ENCODE measurements at places on chromosomes 11 and 22.
A peak's percentile ranks its signal among the peaks of the same experiment; 100 is the strongest.

DNA sequence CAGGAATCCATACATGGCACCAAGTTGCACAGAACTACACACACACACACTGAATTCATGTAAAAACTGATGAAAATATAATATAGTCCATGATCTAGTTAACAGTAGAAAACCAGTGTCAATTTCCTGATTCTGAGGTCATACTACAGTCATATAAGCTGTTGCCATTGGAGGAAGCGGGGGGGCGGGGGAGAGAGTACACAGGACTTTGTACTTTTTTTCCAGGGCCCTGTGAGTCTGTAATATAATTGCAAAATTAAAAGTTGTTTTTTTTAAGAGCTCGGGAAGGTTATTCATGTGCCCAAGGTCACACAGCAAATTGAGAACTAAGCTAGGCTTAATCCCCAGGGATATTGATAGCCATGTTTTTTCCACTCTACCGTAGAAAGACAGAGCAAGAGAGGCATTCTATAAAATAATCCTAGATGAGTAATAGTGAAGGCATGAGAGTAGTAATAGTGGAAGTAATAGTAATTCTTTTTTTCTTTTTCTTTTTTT is 312.3 kb downstream of the MN1 start:
- DNase-seq: no peak

GRCh38 chr11:34323601-34324000 is 34.2 kb downstream of the ABTB2 start:
- DNase-seq: no peak

- DNase-seq: no peak
Observed at GRCh38 chr11:100841711-100842407, 154.8 kb downstream of the ARHGAP42 start.

DNA sequence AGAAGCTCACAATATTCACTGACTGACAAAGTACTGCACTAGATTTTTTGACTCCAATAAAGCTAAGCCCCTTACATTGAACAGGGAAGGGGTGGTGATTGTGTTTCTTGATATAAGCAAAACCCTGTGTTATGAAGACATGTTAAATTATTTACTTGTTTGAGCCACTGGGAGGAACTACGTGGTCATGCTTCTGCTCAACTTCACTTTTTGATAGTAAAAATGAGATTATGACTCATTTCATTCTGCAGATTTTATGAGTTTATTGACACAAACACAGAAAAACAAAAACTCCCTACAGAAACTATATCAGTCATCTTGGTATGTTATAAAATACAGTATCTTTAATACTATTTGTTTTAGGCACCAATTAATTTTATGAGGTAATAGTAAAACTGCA is 124.7 kb downstream of the CADM1 start:
- no peak for DNase-seq

DNA sequence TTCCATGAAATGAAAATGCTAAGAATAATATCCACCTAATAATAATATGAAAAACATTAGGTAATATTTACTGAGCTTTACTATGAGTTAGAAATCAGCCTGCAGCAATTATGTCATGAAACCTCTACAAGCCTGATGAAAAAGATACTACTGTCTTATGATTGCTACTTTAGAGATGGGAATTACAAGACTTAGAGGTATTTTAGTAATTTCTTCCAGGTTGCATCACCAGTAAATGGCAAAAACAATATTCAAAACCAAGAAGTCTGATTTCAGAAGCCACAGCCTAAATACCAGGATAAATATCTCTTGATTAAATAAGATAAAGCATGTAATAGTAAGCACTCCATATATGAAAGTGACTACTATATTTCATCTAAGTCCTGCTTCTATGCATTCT is 13.8 kb downstream of the OR5B21 start:
- DNase-seq: no peak

DNA sequence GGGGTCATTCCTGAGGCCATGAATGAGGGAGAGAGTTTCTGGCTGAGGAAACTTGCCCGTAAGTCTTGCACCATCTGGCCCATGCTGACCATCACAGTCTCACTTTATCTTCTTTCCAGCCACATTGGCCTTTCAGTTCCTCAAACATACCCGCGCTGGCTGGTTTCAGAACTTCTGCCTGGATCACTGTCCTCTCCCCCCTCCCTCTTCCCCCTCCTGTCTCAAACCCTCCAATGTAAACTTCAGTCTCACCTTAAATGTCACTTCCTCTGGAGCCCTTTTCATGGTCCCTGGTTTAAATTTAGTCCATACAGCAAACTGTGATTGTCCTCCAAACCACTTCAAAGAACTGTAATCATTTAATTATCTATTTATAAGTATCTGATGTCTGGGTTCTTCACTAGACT is 3.7 kb upstream of the TMEM109 start:
- DNase-seq: no peak

DNA sequence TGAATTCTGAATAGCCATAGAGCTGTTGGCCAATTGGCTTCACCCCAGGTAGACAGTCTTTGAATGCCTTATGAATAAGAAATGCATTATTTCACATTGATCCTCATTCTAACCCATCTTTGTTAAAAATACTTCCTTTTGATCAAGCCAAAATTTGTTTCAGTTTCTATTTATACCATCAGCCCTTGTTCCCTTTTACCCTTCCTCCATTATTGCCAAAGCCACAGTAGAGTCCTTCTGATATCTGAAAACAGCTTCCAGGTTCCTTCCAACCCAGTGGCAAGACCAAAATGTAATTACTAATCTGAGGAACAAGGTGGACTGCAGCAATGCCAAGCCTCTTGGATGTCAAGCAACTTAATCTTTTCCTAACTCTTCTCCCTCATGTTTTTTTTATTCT is 458.8 kb downstream of the BUD13 start:
- no peak for DNase-seq

DNA sequence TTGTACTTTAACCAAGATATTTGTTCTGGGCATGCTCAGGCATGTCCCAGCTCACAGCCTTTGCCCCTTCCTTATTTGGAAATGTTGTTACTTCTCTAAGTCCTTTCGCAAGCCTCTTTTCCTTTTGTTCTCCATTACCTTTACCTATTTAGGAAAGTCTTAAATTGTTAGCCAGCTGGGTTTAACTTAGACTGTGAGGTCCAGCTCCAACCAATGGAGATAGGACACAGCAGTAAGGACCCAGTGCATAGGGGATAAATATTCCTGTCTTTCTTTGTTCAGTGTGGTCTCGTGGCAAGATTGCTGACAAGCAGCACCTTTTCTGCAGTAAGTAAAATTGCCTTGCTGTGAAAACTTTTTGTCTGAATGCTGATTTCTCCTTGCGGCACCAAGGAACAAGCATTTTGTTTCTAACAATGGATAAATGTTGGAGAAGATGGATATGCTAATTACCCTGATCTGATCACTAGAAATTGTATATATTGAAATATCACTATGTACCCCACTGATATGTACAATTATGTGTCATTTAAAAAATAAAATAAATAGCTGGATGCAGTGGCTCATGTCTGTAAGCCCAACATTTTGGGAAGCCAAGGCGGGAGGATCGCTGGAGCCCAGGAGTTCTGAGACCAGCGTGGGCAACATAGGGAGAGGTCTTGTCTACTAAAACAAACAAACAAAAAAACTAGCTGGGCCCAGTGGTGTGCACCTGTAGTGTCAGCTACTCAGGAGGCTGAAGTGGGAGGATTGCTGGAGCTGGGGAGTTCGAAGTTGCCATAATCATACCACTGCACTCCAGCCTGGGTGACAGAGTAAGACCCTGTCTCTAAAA is 31.9 kb upstream of the FTH1 start:
- no peak for DNase-seq

DNA sequence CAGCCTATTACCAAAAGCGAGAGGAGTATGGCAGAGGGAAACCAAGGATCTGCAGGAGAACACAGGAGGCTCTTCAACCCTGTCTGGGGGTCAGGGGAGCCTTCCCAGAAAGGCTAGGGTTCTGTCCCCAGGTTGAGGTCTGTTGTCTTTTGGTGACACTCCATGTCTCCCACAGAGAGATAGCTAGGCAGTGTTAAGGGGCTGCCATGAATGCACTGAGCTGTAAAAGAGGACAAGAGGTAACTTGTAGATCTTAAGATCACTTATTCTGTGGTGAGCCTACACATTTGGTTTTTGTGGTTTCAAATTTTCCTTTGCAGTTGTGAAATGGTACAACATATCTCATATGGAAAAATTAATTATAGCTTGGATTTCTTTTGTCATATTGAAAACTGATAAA is 6.0 kb upstream of the ACER3 start:
- no peak for DNase-seq

- no peak for DNase-seq
Observed at GRCh38 chr11:32034680-32035079, 56.2 kb upstream of the RCN1 start.

DNA sequence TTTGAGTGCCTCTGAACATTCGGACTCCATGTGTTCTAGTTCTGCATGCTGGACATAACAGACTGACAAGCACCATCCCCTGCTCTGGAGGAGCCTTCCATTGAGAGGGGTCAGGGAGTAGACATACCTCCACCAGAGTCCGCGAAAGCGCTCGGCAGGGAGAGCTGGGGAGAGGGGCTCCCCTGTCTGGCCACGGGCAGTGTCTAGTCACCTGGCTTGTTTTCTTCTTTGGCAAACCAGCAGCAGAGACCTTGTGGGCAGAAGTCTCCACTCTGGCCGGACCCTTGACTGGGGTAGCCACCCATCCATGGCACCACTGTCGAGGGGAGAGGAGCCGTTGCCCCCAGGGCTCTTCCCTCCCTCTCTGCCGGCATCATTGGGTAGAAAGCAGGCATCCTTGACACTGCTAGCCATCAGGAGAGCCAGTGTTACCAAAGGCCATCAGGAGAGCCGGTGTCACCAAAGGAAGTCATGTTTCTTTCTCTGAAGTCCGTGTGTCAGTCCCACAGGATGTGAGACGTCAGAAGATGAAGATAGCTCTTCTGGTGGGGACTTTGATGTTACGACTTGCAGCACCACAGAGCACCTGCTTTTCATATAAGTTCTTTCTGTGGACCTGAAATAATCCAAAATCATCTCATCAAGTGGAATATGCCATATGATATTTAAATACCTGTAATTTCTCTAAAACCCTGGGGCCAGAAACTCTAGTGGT is 305.6 kb downstream of the TBC1D22A start:
- no peak for DNase-seq

DNA sequence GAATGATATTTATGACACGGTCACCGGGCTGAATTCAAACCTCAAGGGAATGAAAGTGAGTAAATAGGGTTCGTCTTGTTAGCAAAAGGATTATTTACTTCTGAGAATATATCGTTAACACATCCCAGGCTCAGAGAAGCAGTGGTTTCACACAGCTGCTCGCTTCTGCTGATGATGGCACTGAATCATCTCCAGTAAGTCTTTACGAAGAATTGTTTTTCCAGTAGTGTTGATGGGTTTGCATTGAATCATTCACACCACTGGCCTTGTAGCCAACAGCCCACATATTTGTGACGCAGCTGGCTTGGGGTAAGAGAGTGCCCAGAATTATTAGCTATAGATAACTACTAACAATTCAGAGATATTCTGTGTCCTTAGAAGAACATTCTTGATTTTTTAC is 236.3 kb downstream of the CADM1 start:
- no peak for DNase-seq

DNA sequence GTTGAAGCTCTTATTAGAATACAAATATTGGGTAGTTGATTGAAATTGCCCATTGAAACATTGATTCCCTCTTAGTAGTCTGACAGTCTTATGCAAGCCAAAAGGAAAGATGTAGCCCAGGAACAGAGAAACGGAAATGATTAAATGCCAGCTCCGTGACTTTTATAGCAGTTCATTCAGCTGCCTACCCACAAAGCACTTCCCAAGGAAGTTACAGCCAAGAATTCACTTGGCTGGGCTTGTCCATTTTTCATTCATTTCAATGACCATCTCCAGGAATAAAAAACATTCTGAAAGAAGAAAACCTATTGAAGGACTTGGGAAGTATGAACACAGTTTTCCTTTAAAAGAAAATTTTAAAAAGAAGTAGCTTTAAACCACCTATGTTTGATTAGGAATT is 62.0 kb downstream of the NCAM1 start:
- no peak for DNase-seq

- peak; percentile 58 for DNase-seq
Observed at GRCh38 chr11:64358907-64359711, at the start of gene RPS6KA4. Gene RPS6KA4, plus strand, starts transcription at chr11:64359162. Its CDS starts 74 bp downstream, at chr11:64359236.

DNA sequence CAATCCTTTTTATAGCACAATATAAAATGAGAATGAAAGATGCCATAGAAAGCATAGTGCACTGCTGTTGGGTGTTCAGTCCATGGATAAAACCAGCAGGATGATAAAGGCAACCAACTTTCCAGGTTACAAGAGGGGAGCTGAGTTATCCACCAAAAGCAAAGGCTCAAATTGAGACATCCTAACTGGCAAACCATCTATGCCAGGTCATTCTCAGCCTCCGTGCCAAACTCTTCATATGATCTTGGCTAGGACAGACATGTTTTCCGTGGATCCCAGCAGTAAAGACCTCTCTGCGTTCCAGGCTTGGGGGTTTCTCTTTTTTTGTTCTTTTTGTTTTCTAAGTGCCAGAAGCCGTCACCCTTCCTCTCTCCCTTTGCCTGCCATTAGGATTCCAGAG is 7.3 kb upstream of the APOA1 start:
- DNase-seq: no peak

GRCh38 chr22:46866591-46866990 is 104.1 kb downstream of the TBC1D22A start:
- no peak for DNase-seq

GRCh38 chr22:29821291-29822016 is 16.6 kb downstream of the ASCC2 start:
- no peak for DNase-seq

DNA sequence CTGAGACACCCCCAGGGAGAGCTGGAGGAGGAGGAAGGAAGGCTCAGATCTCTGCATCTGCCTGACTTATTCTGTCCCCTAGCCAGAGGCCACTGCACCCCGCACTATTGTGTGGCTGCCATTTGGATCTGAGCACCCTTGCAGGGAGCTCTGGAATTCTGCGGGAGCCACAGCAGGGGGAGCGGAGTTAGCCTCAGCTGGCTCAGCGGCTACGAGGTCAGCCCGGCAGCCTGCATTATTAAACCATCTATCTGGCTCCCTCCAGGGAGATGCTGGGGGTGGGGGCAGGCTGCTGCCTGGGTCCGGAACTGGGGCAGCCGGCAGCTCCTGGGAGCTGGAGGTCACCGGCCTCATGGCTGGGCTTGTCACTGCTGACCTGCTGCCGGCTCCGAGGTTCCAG is 6.5 kb upstream of the ELFN2 start:
- no peak for DNase-seq

DNA sequence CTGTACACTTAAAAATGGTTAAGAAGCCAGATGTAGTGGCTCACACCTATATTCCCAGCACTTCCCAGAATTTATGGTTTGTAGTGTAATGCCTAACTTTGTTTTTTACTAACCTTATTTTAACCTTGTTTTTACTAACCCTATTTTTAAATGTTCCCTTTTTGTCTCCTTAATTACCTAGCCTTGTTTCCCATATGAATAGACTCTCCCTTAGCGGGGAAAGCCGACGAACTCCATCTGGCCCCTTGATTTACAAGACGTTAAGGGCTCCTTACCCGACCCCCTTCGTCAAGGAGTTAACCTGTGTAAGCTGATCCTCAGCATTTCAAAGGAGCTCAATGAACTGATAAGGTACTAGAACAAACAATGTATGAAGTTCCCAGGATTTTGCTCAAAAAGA is 17.1 kb downstream of the APOBEC3H start:
- DNase-seq: no peak

GRCh38 chr11:43010042-43010441 is 301.8 kb upstream of the API5 start:
- no peak for DNase-seq

Measured in brain (organoid and tissue), 16 donors.